ENCODE measurements at places on chromosomes 6 and 20.
A peak's percentile ranks its signal among the peaks of the same experiment; 100 is the strongest.

- no peak for DNase-seq
Measured at GRCh38 chr6:38191418-38191817, 371.9 kb downstream of the ZFAND3 start.

DNA sequence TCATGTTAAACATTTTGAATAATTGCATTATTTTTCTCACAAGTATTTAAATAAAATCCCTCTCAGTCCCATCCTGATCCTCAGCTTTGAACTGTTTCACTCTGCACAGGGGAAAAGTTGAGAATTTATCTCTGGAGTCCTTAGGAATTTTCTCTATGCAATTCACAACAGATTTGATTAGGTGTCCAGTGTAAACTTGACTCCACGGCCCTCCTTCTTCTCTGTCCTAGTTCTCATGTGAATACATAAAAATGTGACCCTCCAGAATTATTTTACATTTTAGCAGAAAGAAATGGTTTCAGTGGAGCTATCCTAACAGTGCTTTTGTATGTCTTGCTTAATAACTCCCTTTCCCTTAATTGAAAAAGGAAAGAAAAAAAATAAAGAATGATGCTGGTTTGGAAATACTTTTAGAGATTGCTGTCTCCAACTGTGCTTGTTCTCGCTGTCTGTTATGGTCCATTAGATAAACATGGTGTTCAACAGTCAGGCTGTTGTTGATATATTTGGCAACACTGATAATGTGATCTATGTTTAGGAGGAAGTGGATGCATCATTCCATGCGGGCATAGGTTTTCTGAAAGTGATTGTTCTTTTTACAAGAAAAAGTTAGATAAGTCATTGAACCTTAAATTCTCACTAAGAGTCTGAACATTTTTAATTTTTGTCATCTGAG, 599.4 kb upstream of the CITED2 start:
- no peak for DNase-seq

DNA sequence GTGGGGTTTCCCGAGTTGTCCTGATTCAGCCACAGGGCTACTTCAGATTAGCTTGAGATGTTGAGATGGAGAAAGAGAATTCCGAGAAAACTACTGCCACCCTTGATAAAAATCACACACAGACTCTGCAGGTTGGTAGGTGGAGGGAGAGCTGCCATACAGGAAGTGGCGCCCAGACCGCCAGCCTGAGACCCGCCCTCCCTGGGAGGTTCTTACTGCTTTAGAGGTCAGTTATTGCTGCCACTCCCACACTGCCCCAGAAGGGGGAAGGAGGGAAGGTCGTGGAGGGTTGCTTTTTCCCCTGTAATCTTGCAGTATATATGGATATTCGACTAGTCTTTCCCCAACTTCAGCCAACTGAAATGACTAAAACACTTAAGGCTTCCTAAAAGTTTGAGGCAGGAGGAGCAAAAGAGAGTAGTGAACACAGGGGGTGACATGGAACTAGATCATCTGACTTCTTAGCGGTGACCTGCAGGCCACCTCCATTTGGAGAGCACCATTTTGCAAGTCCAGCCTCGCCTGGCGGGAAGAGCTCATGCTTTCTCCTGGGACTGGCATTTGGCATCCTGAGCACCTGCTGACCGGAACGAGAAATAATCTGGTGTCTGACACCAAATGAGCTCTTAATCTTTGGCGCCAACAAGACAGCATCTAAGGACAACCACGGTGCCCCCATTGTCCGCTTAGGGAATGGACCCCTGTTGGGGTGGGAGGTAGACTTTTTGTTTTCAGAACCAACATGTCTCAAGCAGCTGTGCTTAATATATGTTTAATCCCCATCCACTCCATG, 35.7 kb upstream of the SLC22A1 start:
- no peak for DNase-seq

DNA sequence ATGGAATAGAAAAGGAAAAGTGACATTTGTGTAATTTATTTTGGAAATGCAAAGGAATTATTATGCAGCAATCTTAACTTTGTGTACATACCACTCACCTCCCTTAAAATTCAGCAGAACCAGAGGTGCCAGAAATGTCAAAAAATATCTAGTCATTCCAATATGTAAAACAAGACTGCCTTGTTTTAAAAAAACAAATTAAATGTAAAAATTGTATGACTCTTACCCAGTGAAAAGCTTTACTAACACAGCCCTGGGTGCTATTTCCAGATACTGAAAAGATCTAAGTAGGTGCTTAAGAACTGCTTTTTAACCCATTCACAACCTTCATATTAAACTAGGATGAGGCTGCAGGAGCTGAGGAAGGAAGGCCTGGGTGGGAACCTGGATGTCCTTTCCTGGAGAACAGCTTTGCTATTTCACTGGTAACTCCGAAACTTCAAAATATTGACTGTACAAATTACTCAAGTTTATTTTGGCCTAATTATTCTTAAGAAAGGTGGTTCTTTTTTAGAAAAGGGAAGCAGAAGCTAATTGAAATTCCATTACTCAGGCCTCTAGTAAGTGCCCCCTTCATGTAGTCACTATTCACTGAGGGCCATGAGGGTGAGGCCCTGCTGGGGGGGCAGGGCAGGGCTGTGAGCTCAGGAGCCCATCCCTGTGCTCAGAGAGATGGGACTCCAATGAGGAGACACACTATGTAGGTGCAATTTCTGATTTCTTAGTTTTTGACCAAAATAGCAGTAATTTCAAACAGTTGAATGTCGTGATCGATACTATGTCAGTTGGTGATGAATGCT, 139.6 kb downstream of the MAP3K4 start:
- no peak for DNase-seq

GRCh38 chr20:37775200-37775599, 81.4 kb downstream of the CTNNBL1 start:
- DNase-seq: no peak

GRCh38 chr6:112780498-112781096, 433.5 kb downstream of the RFPL4B start:
- peak; percentile 44 for DNase-seq

GRCh38 chr20:37392441-37393195, 46.7 kb downstream of the SRC start:
- no peak for DNase-seq

DNA sequence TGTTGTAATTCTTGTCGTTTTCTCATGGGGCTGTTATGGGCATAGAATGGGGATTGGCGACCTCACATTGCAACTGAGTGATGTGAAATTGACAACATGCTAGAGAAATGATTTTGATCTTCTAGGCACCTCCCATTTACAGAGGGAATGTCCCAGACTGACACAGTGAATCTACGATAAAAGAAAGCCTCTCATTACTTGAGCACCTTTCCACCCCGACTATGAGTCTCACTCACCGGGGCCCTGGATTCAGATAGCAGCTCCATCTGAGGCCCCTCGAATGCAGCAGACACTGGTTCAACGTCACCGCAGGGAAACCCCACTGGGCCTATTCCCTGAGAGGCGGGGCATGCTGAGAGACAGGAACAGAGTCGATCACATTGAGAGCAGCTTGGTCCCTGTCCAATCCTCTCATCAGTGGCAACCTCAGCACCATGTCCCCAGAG, 49.1 kb downstream of the NFATC2 start:
- DNase-seq: no peak

- no peak for DNase-seq
Measured at GRCh38 chr20:31930779-31931178, 21.1 kb downstream of the PDRG1 start.

- peak; percentile 81 for DNase-seq
Measured at GRCh38 chr6:111087106-111087835, at the start of gene SLC16A10. Gene SLC16A10, plus strand, starts transcription at chr6:111087503. Its CDS starts 250 bp downstream, at chr6:111087753.

DNA sequence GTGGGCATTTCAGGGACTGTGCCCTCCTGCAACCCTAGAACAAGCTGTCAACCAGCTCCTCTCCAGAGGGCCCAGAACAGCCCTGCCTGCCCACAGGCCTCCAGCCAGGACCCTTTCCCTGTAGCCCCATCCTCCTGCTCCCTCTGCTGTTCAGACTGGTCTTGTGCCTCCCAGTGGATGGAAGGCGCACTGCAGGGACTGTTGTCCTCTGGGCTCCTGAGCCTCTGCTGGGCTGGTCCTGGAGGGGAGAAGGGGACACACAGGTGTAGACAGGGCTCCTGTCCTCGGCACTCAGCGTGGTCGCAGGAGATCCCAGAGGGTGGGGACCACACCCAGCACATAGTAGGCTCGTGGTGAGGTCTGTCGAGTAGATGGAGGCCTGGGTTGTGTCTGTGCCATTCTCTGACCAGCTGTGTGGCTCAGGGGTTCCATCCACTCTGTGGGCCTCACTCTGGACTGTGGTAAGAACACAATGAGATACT, 11.5 kb downstream of the ITPR3 start:
- no peak for DNase-seq

DNA sequence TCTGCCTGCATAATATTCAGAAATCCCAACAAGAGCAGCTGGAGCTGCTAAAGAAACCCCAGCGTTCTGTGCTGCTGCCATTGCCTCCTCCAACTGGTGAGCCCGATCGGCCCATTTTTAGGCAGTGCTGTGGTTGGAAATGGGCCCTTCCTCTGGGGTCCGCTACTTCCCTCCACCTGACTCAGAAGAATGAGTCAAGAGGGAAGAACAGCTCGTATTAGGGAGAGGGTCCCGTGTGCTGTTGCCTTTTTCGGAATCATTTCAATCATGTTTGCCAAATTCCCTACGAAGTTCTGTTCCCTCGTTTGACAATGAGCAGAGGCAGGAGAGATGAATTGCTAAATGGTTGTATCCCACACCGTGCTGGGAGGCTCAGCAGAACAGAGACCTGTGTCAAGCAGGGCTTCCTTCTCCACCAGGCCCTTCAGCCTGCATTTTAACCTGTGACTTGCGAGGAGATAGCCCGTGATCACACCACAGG, 38.4 kb downstream of the THBS2 start:
- no peak for DNase-seq

- no peak for DNase-seq
Measured at GRCh38 chr6:112911959-112912358, 564.8 kb downstream of the RFPL4B start.

DNA sequence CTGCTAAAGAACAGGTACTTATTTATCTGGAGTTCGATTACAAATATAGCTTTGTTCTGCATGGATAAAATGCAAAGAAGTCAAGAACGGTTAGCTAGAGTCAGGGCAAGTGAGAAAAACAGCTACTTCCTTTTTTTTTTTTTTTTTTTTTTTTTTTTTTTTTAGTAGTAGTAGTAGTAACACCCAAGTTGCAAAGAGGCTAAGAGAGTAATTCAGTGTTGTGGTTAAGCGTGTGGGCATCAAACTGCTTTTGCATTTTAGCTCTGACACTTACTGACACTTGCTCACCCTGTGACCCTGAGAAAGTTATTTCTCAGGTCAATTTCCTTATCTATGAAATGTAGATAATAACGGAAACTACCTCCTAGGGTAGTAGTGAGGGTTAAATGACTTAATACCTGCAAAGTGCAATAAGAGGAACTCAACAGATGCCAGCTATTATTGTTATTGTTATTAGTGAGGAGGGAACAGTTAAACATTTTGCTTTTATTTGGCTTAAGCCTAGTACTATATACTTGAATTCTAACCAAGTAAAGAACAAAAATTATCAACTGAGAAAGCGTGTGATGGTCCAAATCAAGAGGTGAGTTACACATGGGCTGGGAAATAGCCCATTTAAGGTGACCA, 86.7 kb upstream of the BACH2 start:
- DNase-seq: peak; percentile 50

DNA sequence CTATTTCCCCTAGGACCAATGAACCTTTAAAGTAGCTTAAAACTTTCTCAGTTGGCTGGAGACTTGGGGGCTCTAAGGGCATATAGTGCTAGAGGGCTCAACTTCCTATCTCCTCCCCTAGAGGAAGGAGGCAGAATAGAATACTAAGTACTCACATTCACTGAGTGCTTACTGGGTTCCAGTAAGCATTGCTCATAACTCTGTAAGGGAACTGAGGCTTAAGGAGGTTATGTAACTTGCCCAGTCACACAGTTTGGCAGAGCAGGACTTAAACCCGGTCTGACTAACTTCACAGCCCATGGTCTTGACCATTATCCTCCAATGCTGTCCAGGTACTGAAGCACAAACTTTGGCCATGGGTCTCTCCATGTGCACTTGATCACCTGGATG, 12.5 kb downstream of the SESN1 start:
- DNase-seq: no peak

DNA sequence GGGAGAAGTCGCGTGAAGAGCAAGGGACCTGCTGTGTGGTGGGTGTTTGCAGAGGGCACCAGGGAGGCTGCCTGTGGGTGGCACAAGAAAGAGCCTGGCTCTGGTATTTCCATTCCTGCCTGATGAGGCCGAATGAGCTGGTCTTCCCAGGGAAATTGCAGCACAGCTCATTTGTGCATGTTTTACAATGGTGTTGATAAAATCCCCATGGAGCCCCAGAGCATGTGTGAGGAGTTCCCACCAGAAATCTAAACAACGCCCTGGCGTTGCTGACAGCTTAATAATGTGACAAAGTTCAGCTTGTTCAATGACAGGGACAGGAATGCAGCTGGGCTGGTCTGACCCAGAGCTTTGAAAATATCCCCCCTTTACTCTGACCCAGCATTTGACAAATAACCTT, 135.5 kb downstream of the CLIC5 start:
- DNase-seq: no peak

- DNase-seq: no peak
Measured at GRCh38 chr6:118012944-118013343, 105.9 kb downstream of the SLC35F1 start.

GRCh38 chr6:296151-297122, 4.2 kb downstream of the DUSP22 start:
- DNase-seq: peak; percentile 41

GRCh38 chr6:76914737-76915136, 548.6 kb downstream of the HTR1B start:
- DNase-seq: no peak

GRCh38 chr6:77371748-77372147, 91.5 kb downstream of the HTR1B start:
- DNase-seq: no peak

DNA sequence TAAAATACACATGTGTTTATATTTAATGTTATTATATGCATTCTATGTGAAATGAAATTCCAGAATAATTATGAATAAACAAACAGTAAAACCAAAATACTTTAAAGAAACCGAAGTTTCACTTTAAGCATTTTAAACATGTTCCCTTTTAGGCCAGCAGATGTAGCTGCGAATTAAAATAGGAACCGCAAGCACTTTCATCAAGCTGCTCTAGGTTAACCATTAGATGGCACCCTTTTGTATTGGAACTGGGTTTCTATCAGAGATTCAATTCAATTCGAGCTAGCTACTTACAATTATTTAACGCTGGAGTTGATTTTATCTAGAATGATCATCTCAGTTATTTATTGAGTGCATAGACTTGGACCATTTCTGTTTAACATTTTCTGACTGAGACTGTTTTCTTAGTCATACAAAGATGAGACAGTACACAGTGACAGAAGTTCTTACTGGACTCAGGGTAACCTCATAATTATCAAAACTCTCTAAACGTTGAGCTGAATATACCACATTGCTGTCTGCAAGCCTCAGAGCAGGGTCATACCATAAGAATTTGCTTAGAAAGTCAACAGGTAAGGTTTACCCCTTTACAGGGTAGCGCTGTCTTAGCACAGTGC, 8.5 kb downstream of the TMEM242 start:
- peak; percentile 75 for DNase-seq

Measured in Jurkat, Clone E6-1 (cell line).